Osteocyte (in vitro differentiated cells): ENCODE measurements at places on chromosomes 12 and 14. TPM values are rescaled to one million over a fixed set of nuclear protein-coding genes. Genes with fewer than 3 reads are reported as not detected.

The ARMH4 gene
- 13.9 and 16.7 TPM in 2 replicates for total RNA-seq

The TSPAN8 gene
- 0.38 TPM in 1 of 2 replicates, not detected in the other for total RNA-seq

The HSPB8 gene
- 2.0 and 2.8 TPM in 2 replicates for total RNA-seq

DNA sequence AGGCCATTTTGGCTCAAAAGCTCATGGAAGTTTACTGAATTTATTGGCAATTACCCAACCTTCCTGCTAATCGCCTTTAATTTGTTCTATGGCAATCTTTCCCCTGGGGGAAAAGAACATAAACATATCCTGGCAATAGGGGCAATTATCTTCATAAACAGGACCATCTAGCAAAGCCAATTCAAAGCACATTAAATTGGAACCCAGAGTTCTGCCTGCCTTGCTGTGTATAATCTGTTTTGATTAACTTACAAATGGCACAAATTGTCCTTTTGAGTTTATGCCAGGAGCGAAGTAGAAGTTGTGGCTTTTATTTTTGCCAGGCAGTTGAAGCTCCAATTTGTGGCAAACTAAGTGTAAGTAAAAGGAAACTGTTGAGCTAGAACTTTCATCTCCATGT lies 68.6 kb downstream of the C12orf50 start:
- no peak overlapping the region for H3K27ac ChIP-seq
- no peaks in the 10 kb centered on the region for H3K27me3 ChIP-seq
- no peaks in the 10 kb centered on the region for H3K4me1 ChIP-seq
- no peak for DNase-seq

- H3K27me3 ChIP-seq, result no peaks in the 10 kb centered on the region
- peak overlapping the region; percentile 47 for H3K27ac ChIP-seq
- no peak for DNase-seq
- H3K36me3 ChIP-seq, result no peaks in the 10 kb centered on the region
These were observed 45.4 kb upstream of the TMED10 start for GRCh38 chr14:75221797-75222196.

DNA sequence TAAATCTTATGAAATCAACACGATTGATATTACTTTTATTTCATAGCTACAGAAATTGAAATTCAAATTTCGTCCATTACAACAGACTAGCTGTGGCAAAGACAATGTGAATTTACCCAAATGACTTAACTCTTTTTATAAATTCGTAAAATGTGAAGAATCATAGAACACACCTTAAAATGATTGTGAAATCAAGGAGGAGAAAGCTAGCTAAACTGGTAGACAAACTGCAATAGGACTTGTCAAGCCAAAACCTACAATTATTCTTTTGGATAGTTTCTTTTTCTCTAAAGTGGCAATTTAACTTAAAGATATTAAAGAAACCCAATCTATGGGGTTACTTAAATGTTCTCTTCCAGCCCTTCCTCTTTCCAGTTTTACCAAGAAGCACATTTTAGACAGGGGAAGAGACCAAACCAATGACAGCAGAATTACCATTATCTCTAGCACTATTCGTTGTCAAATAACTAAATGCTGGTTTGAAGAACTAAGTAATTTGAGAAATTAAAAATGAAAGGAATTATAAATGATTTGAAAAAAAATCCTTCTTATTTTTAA lies 807 bp upstream of the SLC16A7 start:
- peak overlapping the region; percentile 80 for H3K27ac ChIP-seq
- peak overlapping the region; percentile 85 for H3K4me3 ChIP-seq
- H3K4me1 ChIP-seq, result peaks cover 33% of the 10 kb centered on the region
- H3K27me3 ChIP-seq, result no peaks in the 10 kb centered on the region

- DNase-seq, result no peak
- H3K27ac ChIP-seq, result peak overlapping the region; percentile 78
- H3K36me3 ChIP-seq, result peaks cover 33% of the 10 kb centered on the region
- H3K4me1 ChIP-seq, result peaks cover 47% of the 10 kb centered on the region
- no peaks in the 10 kb centered on the region for H3K27me3 ChIP-seq
These were observed 31.7 kb downstream of the ATP2A2 start for GRCh38 chr12:110312581-110313360.

DNA sequence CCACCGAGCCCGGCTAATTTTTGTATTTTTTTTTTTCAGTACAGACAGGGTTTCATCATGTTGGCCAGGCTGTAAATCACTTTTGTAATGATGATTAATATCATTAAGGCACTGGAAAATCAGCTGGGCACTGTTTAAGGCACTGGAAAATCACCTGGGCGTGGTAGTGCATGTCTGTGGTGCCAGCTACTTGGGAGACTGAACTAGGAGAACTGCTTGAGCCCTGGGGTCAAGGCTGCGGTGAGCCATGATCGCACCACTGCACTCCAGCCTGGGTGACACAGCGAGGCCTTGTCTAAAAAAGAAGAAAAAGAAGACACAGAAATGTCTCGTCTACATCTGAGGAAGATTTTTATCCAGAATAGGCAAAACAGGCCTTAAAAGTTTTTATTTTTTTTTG lies 12.7 kb downstream of the SLC11A2 start:
- H3K36me3 ChIP-seq, result no peaks in the 10 kb centered on the region
- DNase-seq, result no peak
- H3K27me3 ChIP-seq, result no peaks in the 10 kb centered on the region
- H3K4me1 ChIP-seq, result peaks cover 15% of the 10 kb centered on the region
- no peak overlapping the region for H3K4me3 ChIP-seq
- H3K27ac ChIP-seq, result no peak overlapping the region
